ENCODE measurements at places on chromosomes 6 and 20.
A peak's percentile ranks its signal among the peaks of the same experiment; 100 is the strongest.

- DNase-seq = peak; percentile 10
Measured at GRCh38 chr20:13213335-13213734, 7.7 kb upstream of the ISM1 start.

- peak; percentile 84 for DNase-seq
Measured at GRCh38 chr20:4227085-4227821, 211.9 kb upstream of the RNF24 start.

- no peak for DNase-seq
Measured at GRCh38 chr6:120198033-120198432, 848.5 kb upstream of the MAN1A1 start.

- peak; percentile 77 for DNase-seq
Measured at GRCh38 chr20:50415516-50416268, 94.5 kb upstream of the PTPN1 start.

- DNase-seq = peak; percentile 70
Measured at GRCh38 chr20:37265152-37265551, 3.5 kb upstream of the GHRH start.

GRCh38 chr6:69578361-69578890, 218.4 kb downstream of the LMBRD1 start:
- DNase-seq = no peak

- peak; percentile 32 for DNase-seq
Measured at GRCh38 chr6:89058627-89059026, 21.9 kb upstream of the PNRC1 start.

DNA sequence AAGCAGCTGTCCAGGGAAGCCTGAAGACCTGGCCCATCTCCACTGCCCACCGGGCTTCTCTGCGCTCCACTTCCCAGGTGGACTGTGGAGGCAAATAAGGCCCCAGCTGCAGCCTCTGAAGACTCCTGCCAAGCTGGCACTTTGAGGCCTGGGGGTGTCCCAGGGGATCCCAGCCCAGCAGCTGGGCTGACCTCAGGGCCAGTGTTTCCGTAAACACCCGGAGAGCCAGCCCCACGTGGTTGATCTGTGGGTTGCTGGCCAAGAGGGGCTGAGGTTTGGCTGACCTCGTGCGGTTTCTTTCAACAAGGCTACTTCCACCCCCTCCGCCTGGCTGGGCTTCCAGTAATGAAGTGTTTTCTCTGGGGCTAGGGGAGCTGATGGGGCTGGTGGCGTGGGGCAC, 12.4 kb upstream of the CCN5 start:
- no peak for DNase-seq

DNA sequence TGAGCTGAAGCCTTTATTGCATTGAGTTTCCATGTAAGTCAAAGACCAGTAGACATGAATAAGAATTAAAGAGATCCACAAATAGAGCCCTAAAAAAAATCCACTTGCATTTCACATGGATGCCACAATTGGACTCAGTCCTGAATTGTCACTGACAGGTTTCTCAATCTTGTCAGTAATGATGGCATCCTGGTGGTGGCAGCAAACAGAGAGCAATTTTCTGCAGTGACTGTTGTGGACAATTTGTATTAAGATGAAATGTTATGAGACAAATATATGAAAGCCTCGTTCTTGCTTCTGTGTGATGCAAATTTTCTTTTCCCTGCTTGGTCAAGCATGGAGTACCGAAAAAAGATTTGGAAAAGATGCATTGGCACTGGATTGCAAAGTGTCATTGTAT, 278.9 kb downstream of the SAMD5 start:
- DNase-seq = peak; percentile 2

DNA sequence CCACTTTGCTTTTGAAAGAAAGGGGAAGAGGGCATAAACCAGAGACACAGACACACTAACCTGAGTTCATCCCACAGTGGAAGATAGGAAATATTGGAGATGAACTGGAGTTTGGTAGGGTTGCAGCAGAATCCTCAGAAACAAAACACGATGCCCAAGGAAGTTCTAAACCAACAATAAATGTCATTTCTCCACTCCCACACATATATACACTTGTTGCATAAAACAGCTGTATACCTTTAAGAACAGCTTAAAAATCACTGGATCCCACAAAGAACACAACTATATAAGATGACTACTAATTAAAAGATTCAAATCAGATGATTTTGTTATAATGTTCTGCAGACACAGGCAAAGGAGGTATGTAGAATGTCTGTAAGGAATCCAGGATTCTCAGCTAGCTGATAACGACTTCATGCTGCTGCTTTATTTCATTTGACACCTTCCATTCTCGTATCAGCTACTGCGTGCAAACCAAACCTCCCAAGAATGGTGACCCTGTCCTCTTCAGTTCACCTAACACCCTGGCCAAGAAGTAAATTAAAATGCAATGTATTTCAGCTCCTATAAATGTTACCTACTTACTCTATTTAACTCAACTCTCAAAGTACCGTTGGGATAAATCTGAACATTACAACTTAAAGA, 14.3 kb downstream of the KIF13A start:
- no peak for DNase-seq

GRCh38 chr6:147675281-147675680, 166.8 kb downstream of the SAMD5 start:
- DNase-seq = no peak

GRCh38 chr6:156715839-156716238, 61.3 kb upstream of the ARID1B start:
- DNase-seq = no peak

- no peak for DNase-seq
Measured at GRCh38 chr20:32621891-32622584, 36.9 kb upstream of the NOL4L start.

DNA sequence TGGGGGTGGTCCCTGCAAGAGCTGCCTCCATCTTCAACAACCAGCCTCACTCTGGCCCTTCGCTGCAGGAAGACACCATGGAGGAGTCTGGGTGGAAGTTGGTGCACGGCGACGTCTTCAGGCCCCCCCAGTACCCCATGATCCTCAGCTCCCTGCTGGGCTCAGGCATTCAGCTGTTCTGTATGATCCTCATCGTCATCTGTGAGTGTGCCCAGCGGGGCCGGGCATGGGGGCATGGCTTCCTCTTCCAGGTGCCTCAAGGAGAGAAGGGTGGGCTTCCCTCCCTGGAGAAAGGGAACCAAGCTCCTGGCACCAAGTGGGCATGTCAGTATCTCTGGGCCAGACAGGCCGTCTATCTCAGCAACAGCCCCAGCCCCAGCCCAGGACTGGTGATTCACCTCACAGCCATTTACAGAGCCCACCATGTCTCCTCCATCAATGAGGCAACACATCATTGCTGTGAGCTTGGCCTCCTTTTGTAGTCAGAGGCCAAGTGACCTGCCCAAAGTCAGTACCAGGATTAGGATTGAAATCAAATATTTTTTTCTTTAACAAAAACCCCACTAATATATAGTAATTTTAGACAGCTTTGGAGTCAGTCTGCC, 40.2 kb downstream of the TM9SF4 start:
- no peak for DNase-seq

DNA sequence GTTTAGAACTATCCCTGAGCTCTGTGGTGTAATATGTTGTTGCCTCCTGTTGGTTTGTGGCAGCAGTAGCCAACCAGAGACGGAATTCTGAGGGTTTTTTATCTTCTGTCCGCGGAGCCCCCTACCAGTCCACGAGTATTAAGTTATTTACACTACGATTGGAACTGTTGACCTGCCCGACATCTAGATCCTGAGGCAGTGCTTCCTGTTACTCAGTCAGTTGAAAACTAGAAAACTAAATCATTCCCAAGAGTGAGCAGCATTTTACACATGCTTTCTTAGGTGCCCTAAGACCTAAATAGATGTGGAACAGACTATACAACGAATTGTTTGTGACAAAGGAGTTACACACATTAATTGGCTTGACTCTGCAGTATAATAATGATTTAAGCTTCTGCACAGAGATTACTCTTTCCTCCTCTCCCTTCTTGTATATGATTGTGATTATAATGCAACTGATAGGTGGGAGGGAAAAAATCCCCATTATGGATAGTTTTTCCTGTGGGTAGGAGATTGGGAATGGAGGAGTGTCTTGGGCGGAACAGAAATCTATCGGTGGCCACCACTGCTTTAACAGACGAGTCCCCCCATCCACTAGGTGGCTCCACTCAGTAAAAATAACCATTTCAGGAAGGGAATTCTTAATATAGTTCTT, 1.7 kb downstream of the LOC128125822 start:
- DNase-seq = peak; percentile 54

DNA sequence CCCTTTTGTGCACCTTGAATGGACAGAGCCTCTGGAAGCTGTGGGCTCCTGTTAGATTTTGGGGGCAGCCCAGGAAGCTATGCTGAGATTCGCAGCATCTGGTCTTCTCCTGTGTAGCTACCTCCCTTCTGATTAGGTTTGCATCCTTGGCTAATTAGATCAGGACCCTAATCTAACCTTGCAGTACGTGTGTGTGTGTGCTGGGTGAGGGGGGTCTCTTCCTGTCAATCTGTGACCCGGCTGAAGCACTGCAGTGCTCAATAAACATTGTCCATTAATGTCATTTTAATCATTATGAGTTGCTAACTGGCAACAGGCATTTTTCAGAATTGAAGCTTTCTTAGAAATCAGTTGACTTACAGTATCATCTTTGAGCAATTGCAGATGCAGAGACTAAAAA, 229.1 kb upstream of the STXBP5 start:
- DNase-seq = no peak
